Amniotic epithelial cell (primary cell): ENCODE measurements at places on chromosomes 2 and 18.
A peak's percentile ranks its signal among the peaks of the same experiment; 100 is the strongest.

DNA sequence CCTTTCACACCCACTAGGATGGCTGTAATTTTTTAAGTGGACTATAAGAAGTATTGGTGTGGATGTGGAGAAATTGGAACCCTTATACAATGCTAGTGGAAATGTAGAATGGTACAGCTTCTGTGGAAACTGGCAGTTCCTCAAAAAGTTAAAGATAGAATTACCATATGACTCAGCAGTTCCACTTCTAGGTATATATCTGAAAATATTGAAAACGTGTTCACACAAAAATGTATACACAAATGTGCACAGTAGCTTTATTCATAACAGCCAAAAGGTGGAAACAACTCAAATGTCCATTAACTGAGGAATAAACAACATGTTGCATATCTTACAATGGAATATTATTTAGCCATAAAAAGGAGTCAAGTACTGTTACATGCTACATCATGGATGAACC is 17.7 kb downstream of the TANK start:
- DNase-seq, result no peak

DNA sequence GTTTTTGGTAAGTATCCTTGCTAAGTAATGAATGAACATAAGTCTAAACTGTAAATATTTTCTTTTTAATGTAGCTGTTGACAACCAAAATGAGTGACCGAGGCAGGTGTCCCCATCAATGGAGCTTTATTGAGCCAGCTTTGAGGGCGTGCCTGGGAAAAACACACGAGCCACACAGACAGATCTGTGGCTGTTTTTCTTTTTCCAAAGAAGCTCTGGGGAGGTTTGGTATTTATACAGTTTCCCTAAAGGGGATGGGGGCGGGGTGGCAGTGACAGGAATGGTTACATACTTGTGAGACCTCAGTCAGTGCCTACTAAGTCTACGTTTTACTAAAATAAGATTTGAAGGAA is 11.2 kb downstream of the DBI start:
- DNase-seq, result no peak

DNA sequence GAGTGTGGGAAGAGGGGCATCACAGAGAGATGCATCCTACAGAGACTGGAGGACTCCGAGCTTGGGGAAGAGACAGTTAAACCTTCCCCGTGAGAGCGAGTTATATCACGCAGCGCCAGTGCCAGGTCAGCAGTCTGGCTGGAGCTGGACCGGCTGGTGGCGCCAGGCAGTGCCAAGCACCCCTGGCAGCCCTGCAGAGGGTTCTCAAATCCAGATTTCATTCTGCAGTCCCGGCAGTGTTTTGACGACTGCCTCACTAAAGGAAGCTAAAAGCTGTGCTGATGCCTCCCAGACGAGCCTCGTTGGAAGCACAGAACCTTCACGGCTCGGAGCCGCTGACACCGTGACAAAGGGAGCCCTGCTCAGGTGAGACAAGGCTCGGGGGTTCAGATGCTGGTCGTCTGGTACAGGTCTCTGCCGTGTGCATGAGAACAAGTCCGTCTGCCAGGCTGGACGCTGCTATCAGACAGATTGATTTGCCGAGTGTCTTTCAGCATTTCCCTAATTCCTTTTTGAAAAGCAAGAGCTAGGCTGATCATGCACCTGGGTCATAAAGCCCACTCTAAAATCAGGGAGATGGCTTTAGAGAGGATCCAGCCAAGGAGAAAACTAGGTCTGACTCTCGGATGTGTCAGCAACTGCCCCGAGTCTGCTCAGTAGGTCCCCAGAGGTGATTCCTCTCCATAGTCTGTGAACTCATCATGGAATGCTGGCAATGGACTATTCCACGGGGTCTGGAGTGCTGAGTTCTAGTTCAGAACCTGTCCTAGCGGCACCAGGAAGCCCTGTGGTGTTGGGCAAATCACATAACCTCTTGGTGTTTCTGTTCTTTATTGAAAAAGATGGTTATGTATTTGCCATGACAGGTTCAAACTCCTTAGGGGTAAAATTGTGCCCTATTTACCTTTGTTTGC is 240.6 kb downstream of the SOX11 start:
- no peak for DNase-seq

DNA sequence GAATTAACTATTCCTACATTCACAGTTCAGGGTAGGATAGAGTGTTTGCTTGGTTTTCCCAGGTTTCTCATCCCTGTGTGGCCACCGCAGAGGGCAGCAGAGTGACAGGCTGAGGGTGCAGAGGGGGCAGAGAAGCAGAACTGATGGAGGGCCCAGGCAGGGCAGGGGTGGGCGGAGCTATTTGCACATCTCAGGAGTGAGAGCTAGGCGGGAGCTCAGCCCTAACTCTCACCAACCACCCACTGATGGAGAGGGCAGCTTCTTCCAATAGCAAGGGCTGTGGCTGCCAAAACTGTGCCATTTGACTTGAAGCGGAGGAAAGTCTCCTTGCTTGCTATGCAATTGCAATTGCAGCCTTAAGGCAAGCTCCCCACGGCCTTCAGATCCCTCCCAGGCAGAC is 12.0 kb upstream of the DARS1 start:
- DNase-seq, result no peak

- DNase-seq, result peak; percentile 72
Observed at GRCh38 chr2:149278161-149278871, 52.1 kb upstream of the LYPD6 start.
